CD8-positive, alpha-beta memory T cell (primary cell): ENCODE measurements at places on chromosomes 4 and X. TPM values are rescaled to one million over a fixed set of nuclear protein-coding genes. Genes with fewer than 3 reads are reported as not detected.

DNA sequence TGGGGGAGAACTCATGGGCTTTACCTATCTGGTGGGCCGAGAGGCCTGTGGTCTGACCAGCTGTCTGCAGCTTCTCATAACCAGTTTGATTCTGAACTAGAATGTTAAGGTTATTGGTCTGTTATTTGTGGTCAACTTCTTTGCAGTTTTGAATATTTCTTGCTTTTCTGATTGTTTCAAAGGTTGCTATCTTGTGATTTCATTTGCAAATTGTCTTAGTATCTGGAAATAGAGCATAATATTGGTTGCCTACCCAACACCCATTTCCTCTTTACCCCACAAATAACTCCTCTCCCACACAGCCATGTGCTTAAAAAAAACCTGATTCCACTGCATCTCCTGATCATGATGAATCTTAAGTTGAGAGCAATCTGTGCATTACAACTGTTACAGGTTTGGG, 39.1 kb upstream of the BMP2K start:
- DNase-seq, result no peak

- DNase-seq, result no peak
These were observed 92.1 kb downstream of the SLC9A7 start for GRCh38 chrX:46666831-46667230.

DNA sequence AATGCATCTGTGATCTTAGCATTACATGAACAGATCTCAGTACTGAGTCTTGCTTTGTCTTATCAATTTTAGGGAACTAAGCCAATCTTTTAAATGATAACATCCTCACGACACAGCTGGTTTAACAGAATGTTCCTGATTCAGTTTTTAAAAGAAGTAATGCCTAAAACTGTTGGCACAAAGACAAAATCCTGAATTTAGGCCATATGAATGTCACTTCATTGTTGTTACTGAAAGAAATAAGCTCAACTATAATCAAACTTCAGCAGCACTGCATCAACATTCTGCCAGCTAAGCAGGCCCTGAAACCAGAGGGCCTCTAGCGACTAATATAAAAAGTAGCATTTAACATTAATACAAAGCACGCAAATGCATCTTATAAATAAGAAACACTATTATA, 130.6 kb downstream of the FRYL start:
- no peak for DNase-seq

GRCh38 chrX:129553619-129554288, 13.7 kb downstream of the OCRL start:
- no peak for DNase-seq

DNA sequence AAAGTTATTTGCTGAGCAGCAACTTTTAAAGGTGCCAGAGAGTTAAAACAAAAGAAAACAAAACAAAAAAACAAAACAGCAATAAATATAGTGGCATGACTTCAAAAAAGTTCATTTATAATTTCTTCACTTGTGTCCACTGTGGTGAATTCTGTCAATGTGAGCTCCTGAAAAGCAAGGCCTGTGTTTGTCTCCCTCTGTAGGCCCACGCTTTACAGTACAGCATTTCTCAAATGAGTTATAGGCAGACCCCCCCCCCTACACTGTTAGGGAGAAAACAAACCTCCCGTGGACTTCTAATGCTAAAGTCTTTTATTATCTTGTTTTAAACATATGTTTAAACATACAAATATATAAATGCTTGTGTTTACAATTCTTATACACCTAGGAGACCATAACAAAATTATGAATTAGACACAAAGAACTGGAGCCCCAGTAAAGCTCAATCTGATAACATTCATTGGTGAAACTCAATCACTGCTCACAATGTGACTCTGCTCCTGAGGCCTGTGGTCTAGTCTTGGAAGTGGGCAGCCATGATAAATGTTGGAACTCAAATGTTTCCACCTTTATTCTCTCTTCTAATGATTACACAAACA, 47.0 kb upstream of the SCOC start:
- no peak for DNase-seq

DNA sequence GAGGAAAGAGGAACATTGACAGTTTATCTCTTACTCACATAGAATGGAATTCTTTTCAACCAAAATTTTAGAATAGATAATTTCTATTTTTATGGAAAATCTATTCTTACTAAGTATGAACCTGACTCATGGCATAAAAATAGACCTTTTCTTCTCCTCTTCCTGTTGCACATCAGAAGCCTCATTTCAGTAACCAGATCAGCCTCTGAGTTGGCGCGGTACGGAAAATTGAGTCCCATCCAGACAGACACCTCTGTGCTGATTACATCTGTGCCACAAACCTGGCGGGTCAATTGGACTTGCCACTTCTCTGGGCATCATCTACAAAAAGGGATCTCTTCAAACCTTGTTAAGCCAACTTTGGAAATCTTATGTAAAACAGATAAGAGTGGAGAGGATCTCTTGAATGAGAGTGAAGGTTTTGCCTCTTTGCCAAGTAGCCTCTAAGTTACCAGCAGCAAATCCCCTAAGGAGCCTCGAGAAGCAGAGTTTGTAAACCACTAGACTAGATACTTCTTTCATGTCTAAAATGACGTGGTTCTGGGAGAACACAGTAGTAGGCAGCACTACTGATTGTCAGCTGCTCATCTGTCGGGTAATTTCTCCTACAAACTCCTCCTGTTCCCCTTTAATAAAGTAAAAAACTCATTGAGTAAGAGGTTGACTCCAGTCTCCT, 37.4 kb downstream of the TENM3 start:
- DNase-seq, result no peak

GRCh38 chr4:184792950-184793555, 32.7 kb downstream of the ACSL1 start:
- no peak for DNase-seq

- DNase-seq, result no peak
These were observed 110.5 kb upstream of the PAK3 start for GRCh38 chrX:110985470-110985869.

GRCh38 chr4:73613130-73613529, 7.1 kb downstream of the RASSF6 start:
- no peak for DNase-seq

DNA sequence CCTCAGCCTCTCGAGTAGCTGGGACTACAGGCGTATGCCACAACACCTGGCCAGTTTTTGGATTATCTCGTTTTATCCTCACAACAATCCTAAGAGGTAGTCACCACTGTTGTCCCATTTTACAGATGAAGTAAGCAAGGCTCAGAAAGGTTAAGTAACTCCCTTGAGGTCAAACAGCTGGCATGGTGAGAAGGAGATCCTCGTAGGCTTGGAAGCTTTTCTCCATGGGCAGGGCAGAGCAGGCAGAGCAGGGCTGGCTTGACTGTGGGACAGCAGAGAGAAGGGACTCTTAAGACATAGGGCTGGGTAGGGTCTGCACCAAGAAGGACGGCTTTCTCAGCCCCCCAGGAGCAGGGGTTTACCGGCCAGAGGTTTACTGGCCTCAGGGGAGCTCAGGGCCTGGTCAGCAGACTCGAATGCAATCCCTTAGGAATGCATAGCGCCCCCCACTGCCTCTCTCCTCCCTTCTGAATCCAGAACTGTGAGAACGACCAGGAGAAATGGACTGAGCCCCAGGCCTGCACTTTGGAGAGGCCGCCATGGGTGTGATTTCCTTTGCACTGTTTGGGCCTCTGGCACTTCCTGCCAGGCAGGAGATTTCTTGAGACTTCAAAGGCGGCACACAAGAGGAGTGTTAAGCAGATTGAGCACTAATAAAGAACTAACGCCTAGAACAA, 14.0 kb upstream of the CDKN2AIP start:
- peak; percentile 7 for DNase-seq

DNA sequence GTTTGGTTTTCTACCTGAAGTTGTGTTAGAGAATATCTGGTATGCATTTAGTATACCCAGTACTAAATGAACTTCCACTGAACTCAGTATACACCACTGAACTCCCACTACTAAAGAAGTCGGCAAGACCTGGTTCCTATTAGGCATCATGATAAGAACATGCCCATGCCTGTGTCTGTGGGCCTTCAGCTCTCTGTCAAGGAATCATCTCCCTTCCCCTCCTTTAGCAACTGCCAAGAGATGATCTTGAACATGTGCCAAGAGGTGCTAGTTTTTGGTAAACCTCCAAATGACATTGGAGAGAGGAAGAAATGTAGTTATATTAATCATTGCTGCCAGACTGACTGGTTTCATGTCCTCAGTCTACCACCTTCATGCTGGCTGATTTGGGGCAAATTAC, 113.2 kb downstream of the ATP10D start:
- no peak for DNase-seq

DNA sequence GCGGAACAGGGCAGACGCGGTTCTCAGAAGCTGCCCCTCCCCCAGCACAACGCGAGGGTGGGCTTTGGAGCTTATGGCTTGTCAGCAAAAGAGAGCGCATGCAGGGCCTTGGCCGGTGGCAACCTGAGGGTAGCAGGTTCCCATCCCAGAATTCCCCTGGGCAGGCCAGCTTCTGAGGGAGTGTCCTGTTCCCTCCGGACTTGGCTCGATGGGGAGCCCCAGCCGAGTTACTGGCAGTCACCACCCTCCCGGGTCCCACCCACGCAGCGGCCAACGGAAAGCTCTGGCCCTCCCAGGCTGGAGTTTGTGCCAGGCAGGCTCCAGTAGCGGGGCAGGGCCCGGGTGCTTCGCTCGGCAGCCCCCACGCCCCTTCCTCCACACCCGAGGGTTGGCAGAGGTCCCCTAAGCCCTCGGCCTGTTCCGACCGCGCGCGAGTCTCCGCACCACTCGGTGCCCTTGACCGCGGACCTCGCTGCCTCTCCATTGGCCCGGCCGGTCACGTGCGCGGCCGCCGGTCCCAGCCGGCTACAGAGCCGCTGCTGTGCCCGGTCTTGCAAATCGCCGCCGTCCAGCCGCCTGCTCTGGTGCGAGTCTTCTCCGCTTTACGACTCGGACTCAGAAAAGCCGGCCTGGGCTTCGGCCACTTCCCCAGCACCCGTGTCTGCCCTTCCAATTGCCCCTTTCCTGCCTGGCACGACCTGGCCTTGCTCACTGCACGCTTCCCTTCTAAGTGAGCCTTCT, 20.9 kb upstream of the MTM1 start:
- DNase-seq, result no peak

DNA sequence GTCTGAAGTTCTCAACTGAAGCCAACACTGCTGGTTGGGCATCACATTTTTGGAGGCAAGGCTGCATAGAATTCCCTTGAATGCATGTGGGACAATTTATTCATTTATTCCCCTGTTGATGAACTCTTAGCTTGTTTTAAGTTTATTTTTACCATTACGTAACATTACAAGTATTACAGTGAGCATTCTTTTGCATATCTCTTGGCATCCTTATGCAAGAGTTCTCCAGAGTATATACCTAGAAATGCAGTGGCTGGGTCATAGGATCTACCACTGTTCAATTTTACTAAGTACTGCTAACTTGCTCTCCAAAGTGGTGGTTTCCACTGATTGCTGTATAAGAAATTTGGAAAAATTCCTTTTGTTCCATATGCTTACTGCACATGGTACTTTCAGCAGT, 66.5 kb downstream of the UCHL1 start:
- no peak for DNase-seq

GRCh38 chr4:143721317-143721716, 20.8 kb upstream of the FREM3 start:
- no peak for DNase-seq

- no peak for DNase-seq
These were observed 349.9 kb upstream of the KLF3 start for GRCh38 chr4:38313999-38314561.

DNA sequence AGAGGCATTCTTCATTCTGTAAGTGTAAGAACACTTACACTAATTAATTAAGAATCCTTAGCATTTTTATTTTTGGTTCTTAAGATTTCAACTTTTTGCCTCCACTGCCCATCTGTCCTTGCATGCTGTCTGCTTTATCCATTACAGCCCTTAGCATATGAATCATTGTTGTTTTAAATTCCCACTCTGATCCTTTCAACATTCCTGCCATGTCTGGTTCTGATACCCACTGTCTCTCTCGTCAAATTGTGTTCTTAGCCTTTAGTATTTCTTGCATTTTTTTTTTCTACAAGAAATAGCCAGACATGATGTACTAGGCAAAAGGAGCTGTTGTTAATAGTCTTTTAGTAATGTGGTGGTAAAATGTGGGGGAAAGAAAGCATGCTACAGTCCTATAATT, 1360.0 kb downstream of the TECRL start:
- DNase-seq, result no peak

- no peak for DNase-seq
These were observed 95.3 kb upstream of the EGFL6 start for GRCh38 chrX:13474164-13474516.

- DNase-seq, result no peak
These were observed 69.2 kb downstream of the PTCHD1 start for GRCh38 chrX:23403849-23404248.

DNA sequence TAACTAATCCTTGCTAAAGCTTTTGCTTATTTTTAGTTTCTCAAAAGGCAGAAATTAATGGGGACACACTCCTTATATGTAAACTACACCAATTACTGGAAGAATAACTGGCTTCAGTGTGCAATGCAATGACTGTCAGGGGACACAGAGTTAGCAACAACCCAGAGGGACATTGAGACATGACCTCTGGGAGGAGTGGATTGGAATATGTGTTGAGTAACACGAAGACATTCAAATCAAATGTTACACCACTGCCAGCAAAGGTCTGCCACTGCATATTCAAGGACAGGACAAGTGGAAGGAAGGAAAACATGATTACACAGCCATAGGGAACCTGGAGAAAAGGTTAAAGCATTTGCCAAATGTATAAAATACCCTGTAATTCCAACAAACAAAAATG, 240.1 kb upstream of the FSTL5 start:
- no peak for DNase-seq

DNA sequence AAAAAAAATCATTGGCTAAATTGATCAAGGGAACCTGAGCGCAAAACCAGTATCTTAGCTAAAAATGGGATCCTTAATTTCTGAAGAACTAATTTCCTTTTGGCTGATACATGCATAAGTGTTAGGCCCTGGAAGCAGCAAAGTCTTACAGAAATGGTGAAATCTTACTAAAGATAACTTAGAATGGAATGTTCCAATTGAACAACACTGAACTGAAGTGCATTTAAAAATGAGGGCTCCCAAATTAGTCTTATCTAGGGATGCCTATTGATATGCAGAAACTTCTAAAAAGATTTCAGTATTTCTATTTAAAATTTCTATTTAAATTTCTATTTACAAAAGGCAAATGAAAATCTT, 120.7 kb upstream of the BANK1 start:
- DNase-seq, result no peak

GRCh38 chr4:109875106-109875505, 27.2 kb downstream of the LRIT3 start:
- DNase-seq, result no peak

Gene SLC4A4
- 9.1 TPM for polyA plus RNA-seq

Gene PCDH7
- polyA plus RNA-seq, result not detected

Gene GNRHR
- polyA plus RNA-seq, result not detected

Gene NXF2B
- not detected for polyA plus RNA-seq

Gene CITED1
- polyA plus RNA-seq, result not detected

Gene XAGE1A
- polyA plus RNA-seq, result not detected

Gene IL2
- polyA plus RNA-seq, result 0.46 TPM

Gene HS3ST1
- polyA plus RNA-seq, result not detected

Gene PFKFB1
- not detected for polyA plus RNA-seq

Gene HTT-AS
- polyA plus RNA-seq, result not detected

Gene RPL9
- polyA plus RNA-seq, result 1,921 TPM

Gene ANXA10
- polyA plus RNA-seq, result not detected

Gene HS6ST2
- not detected for polyA plus RNA-seq

Gene FREM3
- 0.08 TPM for polyA plus RNA-seq
